Germinal center (tissue), 1 donor: ENCODE measurements at places on chromosomes 3 and 15.

- DNase-seq: no peak
Measured at GRCh38 chr3:38834717-38835116, 18.7 kb upstream of the SCN10A start.

DNA sequence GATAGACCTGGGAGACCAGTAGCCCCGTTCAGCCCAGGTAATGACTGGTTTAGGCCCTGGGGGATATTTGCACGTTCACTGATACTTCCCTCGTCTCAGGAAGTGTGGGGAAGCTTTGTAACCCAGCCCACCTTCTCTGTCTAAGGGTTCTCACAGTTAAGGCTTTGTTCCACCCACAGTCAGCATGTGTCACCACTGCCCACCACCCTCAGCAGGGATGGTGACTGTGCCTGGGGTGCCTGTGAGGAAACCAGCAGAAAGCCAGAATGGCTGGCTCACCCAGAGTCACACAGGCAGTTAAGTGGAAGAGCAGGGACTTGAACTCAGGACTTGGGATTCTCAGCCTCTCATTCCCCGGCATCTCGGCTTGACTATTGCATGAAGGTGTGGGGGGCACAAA lies 5.2 kb downstream of the KBTBD13 start:
- DNase-seq: no peak

DNA sequence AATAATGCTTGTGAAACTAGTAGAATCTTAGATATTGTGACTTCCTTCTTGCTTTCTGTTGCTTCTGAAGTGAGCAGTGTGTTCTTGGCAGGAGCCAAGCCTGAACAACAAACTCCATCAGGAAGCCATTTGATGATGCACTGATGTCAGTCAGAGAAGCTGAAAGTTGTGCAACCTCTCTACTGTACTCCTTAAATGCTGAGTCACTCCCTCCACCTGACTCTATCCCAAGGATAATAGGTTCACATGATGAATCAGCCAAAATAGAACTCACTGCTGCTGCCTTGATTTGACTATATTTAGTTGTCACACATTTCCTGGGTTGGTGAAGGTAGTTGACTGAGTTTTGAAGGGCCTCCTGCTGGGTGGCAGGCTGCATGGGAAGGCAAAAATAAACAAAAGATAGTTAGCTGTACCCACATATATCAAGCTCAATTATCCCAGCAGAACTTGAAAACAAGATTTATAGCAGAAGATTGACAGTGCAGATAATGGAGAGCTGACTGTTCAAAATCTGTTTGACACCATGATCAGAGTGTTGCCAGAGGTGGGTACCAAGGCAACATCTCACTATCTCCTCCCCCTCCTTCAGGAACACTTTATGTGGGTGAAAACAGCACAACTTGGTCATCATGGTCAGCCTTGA lies 328.4 kb upstream of the DPH6 start:
- DNase-seq: no peak

GRCh38 chr3:58568572-58569286 lies 8.5 kb downstream of the FAM107A start:
- DNase-seq: peak; percentile 57
